Stimulated activated CD8-positive, alpha-beta memory T cell treated with anti-CD3 and anti-CD28 coated beads, Interleukin-4, amount 100 ng/mL, for 4 hours (primary cell): ENCODE measurements at places on chromosomes 6 and 20.

DNA sequence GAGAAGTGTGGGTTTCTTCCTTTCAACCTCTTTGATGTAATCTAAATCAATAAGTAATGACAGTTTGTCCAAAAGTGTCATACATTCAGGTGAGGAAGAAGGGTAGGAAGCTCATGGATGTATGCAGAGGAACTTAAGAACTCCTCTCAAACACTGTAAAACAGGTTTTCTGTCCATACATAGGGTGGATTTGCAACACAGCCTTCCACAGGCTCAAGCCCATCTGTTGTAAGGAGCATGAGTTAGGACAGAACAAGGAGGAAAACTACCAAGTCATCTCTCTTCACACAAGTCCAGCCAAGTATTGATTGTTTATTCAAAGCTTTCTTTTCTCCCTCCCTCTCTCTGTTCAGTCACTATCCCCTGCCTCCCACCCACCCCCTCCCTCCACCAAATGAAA, 49.0 kb upstream of the CDYL start:
- DNase-seq, result no peak

- no peak for DNase-seq
These were observed 52.8 kb upstream of the MPC1 start for GRCh38 chr6:166435574-166435973.

DNA sequence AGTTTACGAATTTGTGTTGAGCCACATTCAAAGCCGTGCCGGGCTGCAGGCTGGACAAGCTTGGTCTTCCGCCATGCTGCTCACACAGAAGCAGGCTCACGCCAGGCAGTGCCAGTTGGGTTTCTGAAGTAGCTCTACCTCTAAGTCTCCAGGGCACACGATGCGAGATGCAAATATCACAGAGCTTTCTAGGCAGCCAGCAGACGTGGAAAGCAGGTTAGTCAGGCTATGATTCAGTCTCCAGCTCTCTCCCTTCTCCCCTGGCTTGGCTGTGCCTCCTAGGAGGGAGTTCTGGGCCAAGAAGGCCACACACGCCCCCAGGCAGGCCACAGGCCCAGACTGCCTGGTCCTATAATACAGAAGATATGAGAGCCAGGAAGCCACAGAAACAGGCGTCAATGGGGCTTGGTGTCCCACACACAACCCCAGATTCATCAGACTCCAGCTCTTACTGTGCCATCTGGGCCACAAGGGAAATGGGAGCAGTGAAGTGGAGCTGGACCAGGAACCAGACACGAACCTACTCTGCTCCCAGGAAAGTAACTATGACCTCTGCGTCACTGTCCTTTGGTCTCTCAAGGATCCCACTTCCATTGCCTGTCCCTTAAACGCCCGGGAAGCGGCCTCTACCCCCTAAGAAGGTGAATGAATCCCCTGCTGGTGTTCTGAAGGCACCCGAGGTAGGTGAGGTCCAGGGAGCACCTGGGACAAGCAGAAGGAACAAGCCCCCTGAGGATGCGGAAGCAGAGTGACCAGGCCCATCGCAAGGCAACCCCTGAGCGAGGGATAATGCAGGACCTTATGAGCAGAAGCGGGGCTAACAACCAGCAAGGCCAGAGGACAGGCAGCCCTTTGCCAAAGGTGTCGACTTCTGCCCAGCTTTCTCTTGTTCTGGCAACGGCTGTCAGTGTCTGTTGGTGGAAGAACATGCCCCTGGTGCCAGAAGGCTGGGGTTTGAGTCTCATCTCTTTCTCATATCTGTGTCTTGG, 61.2 kb downstream of the GFOD1 start:
- no peak for DNase-seq

DNA sequence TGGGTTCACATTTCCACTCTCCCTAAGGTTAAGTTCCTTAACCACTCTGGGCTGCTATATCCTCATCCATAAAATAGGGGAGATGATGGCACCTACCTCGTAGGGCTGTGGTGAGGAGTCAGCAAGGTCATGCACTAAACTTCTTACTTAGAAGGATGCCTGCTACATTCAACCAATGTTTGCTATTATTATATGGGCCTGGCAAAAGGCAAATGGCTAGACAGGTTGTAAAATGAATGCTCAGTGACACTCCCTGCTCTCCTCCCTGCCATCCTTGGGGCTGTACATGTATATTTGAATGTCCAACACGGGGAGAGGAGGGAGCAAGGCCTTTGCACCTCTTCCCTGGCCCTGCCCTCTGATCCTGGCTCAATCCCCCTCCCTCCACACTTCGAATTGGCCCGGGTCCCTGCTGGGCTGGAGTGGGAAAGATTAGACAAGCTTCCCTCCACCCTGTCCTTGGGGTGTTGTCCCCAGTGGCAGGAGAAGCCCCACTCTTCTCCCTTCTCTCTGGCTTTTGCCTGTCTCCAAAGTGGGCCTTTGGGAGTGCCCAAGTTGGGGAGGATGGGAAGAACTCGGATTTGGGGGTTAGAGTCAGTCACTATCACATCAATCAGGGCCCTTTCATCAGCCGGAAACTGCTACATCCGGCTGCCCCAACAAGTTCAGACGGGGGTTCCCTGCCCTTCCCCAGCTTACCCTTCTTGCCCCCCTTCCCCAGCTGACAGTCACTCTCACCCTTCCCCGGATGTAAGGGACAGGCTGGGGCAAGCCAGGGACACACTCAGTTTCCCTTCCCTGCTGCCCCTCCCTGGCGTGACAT, 36.3 kb upstream of the VEGFA start:
- DNase-seq, result peak; percentile 41

DNA sequence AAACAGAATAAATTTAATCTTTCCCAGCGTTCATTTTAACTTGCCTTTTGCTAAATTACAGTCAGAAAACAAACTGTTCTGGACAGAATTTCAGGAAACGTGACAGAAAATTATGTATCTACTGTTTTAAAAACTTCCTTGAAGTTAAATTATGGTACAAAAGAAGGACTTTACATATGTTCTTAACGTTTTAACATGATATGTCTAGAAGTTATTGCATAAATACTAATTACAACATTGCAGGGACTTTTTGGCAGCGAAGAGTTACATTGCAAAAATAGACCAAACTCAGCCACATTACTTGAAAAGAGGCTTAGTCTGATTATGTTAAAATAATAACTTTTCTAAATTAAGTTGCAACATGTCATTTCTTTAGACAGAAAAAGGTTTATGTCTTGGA, 142.1 kb upstream of the IMPG1 start:
- no peak for DNase-seq

GRCh38 chr6:82208913-82209312, 38.6 kb downstream of the IBTK start:
- no peak for DNase-seq

DNA sequence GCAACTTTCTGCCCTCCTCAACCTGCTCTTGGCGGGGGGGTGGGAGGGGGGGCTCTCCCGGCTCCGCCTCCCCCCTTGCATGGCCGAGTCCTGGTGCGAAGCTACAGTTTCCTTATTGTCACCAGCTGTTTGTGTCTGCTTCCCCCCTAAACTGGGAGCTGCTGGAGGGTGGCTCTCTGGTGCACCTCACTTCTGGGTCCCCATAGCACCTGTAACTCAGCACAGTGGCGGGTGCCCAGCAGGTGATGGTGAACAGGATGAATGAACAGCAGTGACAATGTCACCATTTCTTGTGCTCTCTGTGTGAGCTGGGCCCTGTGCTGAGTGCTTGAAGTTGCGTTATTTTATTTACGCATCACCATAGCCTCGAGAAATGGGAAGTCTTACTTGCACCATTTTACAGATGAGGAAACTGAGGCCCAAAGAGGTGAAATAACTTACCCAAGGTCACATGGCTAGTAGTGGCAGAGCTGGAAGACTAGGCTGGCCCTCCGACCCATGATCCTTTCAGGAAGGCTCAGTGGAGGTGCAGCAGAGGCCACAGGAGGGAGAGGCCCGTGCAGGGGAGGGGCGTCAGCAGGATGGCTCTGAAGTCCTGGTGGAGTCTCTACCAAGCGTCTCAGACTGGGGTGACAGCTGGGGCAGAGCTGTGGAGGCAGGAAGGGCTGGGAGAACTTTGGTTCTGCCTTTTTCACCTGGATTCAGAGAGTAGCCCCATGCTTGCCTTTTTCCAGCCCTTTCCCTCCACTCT, 41.8 kb downstream of the SRC start:
- DNase-seq, result no peak
